ENCODE measurements at places on chromosomes 3 and 15.

- no peak for DNase-seq
These were observed 111.9 kb downstream of the IGF1R start for GRCh38 chr15:98760112-98760826.

GRCh38 chr15:25876231-25877140, 13.4 kb upstream of the ATP10A start:
- DNase-seq: no peak

- no peak for DNase-seq
These were observed 4.1 kb downstream of the OSBPL11 start for GRCh38 chr3:125591116-125591760.

DNA sequence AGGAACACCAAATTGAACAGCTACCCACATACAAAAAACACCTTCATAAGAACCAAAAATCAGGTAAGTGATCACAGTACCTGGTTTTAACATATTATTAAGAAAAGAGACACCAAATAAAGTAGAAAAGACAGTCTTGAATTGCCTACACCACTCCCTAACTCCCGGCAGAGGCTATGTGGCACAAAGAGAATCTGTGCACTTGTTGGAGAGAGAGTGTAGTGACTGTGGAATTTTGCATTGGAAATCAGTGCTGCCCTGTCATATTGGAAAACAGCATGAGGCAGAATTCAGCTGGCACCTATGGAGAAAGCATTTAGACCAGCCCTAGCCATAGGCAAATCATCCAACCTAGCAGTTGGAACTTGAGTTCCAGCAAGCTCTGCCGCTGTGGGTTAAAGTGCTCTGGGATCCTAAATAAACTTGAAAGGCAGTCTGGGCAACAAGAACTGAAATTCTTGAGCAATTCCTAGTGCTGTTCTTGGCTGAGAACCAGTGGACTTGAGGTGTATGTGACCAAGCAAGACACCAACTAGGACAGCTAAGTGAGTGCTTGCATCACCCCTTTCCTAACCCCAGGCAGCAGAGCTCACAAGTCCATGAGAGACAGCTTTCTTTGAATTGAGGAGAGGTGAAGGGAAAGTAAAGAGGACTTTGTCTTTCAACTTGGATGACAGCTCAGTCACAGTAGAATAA, 969.6 kb upstream of the ALCAM start:
- no peak for DNase-seq

DNA sequence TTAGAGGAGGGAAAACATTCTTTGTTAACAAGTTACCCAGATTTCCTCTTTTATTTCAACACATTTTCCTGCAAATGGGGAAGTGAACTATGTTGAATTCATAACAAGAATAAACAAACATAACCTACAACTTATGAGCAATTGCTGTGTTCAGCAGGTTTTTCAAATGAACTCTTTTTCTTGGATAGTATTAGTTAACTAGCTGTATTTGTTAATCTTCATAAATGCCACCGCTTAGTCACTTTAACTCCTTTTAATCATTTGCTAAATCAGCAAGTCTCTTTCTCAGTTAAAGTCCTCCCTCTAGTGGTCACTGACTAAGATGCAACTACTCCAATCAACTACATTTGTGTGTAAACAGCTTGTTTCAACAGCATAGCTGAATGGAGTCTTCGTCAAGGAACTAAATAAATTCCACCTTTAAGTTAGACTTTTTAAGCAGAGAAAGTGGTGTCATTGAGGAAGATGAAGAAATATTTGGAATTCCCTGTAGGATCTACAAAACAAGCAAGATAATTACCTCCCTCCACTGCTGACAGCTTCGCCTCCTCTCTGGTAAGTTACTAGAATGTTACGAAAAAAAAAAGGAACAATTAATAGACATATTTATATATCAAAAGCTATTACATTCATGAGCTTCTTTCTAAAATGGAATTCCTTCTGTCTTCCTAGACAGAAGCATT, 1122.0 kb downstream of the ROBO1 start:
- no peak for DNase-seq

DNA sequence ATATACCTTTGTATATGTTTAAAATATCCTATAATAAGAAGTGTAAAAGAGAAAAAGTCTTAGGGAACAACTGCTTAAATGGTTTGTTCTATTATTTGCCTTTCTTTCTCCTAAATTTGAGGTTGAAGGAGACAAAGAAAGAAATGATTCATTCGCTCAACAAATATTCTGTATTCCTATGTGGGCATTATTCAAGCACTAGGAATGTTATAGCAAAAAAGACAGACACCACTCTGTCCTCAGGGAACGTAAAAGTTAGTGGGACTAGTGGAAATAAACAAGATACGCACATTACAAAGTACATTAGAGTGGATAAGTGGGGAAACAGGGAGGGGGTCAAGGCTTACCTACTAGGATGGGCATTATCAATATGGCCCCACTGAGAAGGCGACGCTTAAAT, 332.2 kb downstream of the LPP start:
- DNase-seq: no peak

GRCh38 chr15:68666120-68666811, 87.5 kb downstream of the CORO2B start:
- no peak for DNase-seq

DNA sequence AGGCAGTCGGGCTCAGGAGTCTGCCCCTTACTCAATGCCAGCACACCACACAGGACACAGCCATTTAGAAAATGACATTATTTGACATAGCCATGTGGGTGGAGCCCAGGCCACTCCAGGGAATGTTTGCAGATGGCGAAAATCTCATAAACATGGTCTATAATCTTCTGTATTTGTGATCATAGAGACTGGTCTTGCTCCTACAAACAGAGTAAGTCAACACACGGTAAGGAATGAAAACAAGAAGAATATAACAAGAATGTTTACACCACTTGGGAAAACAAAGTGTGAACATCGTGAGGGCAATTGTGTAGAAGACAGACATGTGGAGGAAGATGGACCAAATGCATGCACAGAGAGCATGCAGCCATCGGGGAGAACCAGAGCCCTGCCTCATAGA, 68.2 kb downstream of the SEMA5B start:
- no peak for DNase-seq

GRCh38 chr15:28974142-28974541, 88.4 kb downstream of the APBA2 start:
- no peak for DNase-seq

DNA sequence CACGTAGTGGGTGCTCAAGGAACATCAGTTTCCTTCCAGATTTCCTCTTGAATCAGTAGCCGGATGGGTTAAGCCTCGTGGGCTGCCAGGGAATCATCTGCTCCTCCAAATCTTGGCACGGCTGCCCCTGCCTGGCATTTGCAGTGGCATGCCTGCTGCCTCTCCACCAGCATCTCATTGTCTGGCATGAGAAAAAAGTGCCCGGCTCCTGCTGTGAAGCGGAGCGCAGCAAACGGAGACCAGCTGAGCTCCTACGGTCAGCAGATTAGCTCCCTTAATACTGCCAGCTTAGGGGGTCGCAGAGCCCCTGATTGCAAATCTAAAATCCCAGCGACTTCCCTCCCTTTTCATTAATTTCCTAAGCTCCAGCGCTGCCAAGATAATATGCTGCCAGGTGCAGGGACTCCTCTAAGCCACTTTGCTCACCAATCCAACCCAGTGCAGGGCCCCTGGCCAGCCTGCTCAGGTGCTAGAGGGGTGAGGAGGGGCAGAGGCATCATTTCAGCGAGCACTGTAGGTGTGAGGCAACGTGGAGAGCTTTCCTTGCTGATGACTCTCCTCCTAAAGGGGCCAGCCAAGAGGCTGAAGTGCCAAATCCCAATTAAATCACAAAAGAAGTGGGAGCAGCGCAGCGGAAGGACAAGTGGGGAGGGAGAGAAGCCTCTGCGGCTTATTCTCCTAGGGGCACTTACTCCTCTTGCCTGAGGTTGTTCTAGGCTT, 49.6 kb upstream of the ST8SIA2 start:
- DNase-seq: no peak

- no peak for DNase-seq
These were observed 25.8 kb upstream of the NEDD4 start for GRCh38 chr15:56019060-56019793.

- DNase-seq: peak; percentile 64
These were observed 136.2 kb downstream of the CHDH start for GRCh38 chr3:53709860-53710674.

GRCh38 chr15:58738046-58738707, 11.3 kb downstream of the ADAM10 start:
- DNase-seq: no peak

DNA sequence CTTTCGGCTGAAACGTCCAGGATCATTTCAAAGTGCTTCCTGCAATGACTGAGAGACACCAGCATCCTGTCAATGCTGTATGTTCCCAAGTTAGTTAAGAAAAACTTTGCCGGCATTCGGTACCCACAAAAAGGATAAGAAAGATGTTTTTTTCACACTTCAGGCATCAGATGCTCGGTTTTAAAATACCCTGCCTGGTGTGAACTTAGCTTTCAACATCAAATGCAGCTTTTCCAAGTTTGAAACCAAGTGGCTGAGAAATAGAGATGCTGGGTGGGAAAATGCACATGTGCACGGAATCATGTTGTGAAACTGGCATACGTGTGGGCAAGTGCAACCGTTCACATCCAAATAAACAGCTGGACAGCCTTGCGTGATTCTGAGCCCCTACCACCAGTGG, 254.9 kb upstream of the IGF1R start:
- no peak for DNase-seq

- no peak for DNase-seq
These were observed 384.9 kb upstream of the PROK2 start for GRCh38 chr3:72169561-72170472.

GRCh38 chr15:51844747-51845426, 15.4 kb downstream of the TMOD3 start:
- no peak for DNase-seq

- no peak for DNase-seq
These were observed 78.1 kb upstream of the XCR1 start for GRCh38 chr3:46105306-46105919.

DNA sequence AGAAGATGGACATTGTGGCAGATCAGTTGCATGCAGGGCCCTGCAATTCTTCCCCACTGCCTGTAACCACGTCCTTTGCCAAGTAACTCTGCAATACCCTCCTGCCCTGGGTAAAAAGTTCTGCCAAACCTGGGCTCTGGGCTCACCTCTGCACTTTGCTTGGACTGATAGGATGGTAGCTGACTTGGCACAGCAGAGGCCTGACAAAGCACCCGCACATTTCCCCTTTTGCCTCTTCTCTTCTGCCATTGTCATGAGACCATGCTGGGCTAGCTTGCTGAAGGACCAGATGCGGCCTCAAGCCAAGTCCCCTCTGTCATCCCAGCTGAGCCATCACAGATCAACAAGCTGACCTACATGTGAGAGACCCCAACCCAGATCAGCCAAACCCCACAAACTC, 122.4 kb downstream of the SMAD6 start:
- no peak for DNase-seq

GRCh38 chr3:87173776-87174175, 53.3 kb upstream of the CHMP2B start:
- DNase-seq: no peak

DNA sequence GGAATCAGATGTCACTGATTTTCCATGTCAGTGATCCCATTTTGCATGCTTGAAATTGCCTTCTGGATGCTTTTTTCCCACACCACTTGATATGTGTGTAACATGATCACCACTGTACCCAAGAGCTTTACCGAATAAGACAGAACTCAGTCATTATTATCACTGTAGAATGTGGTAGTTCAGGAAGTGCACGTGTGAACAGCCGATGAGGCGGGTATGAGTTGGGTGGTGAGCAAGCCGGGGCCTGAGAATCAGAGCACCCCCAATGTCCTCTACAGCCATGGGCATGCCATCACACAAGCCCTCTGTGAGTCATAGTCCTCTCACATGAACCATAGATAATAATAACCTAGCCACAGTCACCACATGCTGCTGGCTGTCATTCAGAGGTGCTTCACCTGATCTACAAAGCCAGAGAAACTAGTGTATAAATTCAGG, 470.8 kb downstream of the SOX2 start:
- DNase-seq: no peak

- DNase-seq: no peak
These were observed 57.4 kb upstream of the ST3GAL6 start for GRCh38 chr3:98705694-98706093.

- no peak for DNase-seq
These were observed 44.4 kb downstream of the PDZRN3 start for GRCh38 chr3:73580343-73580742.

GRCh38 chr3:13245615-13245978, 172.4 kb upstream of the IQSEC1 start:
- no peak for DNase-seq

DNA sequence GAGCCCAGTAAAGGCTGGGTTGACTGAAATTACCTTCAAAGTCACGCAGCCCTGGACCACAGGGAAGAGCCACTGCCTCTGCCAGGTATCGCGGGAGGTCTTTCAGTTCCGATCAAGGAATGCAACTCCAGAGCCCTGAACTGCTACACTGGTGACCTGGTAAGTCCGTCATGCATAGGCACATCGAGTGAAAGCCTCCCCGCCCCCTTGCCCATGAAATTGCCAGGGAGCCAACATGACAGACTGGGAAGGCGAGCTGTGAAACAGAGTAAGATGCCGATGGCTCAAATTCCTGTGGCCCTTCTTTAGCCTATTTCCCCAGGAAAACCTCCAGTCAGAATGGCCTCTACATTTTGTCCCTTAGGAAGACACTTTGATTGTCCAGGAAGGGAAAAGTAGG, 2.3 kb upstream of the GP5 start:
- DNase-seq: no peak

- DNase-seq: no peak
These were observed 19.2 kb downstream of the MLF1 start for GRCh38 chr3:158590223-158590622.

DNA sequence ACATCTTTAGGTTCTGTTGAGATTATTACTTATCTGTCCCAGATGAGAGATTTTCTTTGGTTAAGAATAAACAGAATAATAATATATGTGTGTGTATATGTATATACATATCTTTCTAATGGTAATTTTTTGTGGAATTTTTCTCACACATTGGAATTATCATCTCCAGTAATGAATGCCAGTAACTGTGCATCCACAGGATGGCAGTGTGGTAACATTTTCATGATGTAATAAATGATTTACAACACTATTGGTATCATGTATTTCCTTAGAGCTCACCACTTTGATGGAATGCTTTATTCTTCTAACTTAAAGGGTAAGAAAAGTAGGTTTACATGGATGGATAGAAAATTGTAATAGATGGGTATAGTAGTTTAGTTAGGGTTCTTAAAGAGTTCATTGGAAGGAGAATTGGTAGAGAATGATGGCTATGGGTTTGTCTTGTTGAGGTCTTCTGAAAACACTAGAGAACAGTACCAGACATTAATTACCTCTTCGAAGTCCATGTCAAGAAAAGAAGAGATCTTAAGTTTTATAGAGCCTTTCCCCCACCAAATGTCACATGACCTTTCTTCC, 78.1 kb downstream of the STT3B start:
- no peak for DNase-seq

- no peak for DNase-seq
These were observed 92.3 kb upstream of the THRB start for GRCh38 chr3:24586920-24587319.

DNA sequence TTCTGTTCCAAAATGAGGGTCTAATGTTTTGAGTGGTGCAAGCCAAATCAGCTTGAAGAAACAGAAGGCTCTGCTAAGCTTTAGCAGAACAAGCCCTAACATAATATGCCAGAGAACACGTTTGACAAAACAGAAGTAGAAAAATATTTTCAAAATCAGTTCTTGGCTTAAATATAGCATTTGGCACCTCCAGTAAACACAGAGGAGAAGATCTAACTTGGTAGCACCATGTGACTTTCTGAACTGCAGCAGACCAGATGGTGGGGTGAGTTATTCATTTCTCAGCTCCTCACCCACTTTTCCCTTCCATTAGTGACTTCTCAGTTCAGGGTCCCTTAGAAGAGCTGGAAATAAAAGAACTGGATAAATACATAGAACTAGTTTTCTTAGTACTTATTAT, 395.8 kb downstream of the MAGI1 start:
- DNase-seq: no peak

GRCh38 chr3:71119171-71119570, 464.4 kb downstream of the FOXP1 start:
- no peak for DNase-seq
